ENCODE measurements at places on chromosomes 2 and 18.

DNA sequence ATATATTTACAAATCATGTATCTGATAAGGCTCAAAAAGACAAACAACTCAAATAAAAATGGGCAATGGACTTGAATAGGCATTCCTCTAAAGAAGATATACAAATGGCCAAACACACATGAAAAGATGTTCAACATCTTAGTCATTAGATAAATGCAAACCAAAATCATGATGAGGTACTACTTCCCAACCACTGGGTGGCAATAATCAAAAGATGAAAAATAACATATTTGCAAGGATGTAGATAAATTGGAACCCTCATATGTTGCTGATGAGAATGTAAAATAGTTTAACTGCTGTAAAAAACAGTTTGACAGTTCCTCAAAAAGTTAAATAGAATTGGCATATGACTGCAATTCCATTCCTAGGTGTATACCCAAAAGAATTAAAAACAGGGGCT, 132.3 kb downstream of the TTC32 start:
- DNase-seq, result no peak

GRCh38 chr2:35495182-35495581, 860.4 kb upstream of the CRIM1 start:
- DNase-seq, result no peak

DNA sequence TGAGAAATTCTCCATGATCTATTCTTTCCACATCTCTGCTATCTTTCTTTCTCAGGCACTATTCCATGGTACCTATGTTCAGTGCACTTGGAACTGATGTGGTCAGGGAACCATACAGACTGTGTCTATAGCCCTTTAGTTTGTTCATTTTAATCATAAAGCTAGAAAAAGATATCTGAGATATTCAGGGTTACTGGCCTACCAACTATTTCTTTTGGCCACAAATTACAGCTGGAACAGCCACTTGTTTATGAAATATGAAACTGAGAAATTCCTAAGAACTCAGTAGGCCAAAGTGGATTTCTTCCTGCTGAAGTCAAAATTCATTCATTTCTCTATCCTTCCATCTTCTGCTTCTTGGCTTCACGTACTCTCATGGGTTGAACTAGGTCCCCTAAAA, 22.8 kb upstream of the LYPD1 start:
- no peak for DNase-seq

- DNase-seq, result no peak
These were observed 21.7 kb upstream of the BAZ2B start for GRCh38 chr2:159637988-159638501.

GRCh38 chr18:28760299-28760698, 583.4 kb upstream of the CDH2 start:
- DNase-seq, result no peak

DNA sequence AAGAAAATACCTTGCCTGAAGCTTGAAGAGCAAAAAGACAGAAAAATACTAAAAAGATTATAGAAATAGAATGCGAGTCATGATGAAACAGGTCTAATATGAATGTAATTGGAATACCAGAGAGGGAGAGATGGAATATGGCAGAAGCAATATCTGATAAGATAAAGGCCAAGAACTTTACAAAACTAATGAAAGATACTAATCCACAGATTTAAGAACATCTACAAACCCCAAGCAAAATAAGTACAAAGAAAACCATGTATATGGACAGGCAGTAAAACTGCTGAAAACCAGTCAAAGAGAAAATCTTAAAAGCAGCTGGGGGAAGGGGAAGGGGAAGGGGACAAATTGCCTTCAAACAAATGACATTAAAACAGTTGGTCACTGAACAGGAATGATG, 67.0 kb downstream of the PIGN start:
- no peak for DNase-seq

DNA sequence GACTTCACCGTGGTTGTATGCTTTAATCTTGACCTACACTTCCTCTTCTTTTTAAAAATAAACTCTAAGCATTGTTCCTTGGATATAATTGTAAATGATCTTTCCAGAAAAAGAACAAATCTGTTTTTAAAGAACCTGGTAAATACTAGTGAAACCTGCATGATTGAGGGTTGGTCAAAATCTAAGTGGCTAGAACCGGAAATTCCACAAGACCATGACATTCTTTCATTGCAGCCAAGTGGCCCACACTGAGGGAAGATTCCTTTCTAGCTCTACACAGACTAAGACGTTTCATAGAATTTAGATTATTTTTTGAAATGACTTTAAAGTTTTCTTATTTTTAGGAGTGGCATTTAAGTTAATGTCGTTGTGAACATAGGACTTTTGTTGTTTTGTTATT, 356.7 kb downstream of the NYAP2 start:
- no peak for DNase-seq
